ENCODE measurements at places on chromosomes 7 and 10. TPM values are rescaled to one million over a fixed set of nuclear protein-coding genes. Genes with fewer than 3 reads are reported as not detected.
A peak's percentile ranks its signal among the peaks of the same experiment; 100 is the strongest.

DNA sequence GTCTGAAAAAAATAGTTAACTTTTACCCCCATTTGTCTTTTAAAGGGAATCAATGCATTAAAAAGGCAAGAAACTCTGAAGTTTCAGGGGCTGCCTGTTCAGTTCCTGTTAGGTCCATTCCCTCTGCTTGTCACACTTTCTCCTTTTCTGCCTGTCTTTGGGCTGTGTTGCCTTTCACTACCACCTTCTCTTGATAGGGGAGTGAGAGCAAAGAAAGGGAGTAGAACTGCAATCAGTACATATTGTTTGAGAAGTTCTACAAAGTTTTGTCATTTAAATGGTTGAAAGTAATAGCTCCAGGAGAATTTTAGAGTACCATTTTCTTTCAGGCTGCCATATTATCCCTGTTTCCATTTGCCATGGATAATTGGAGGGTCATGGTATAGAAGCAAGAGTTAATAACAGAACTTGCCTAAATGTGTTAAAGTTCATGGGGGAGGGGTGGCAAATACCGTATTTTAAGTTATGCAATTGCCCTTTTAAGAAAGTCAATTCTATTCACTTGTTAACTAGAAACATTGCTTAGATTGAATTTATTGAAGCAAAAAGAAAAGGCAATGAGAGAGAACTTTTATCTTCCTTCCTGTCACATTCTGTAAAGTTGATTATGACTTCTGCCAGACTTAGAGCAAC lies 38.6 kb downstream of the MPLKIP start:
- H3K4me3 ChIP-seq, result no peak overlapping the region
- no peaks in the 10 kb centered on the region for H3K4me1 ChIP-seq
- no peak for DNase-seq

The CALML5 gene
- not detected for total RNA-seq

DNA sequence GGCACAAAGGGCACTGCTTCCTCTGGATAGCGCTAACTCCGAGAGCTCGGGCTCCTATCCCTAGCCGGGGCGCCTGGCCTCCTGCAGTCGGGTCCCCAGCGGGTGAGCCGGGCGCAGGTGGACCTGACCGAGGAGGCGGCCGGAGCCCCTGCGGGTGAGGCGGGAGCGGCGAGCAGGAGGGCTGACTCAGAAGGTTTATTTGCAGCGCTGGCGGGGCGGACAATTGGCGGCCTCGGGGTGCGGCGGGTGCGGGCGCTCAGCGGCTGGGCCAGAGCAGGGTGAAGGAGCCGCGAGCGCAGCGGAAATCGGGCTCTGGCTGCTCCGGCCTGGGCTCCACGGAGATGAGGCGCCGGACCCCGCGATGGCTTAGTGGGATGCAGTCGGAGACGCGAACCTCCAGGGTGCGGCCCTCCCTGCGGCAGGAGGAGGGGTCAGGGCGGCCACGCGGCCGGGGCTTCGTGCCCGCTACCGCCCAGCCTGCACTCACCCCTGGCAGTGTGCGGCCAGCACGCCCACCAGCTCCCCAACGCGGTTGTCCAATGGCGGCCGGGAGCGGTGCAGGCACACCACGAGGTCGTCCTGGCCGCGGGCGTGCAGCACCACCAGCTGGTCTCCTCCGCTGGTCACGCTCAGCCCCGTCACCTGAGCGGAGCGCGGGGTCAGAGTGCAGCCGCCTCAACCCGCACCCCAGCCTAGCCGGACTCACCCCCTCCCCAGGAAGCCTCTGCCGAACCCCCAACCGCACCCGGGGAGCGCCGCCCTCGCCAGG lies 16.1 kb downstream of the MYO1G start:
- no peaks in the 10 kb centered on the region for H3K36me3 ChIP-seq
- H3K27ac ChIP-seq, result no peak overlapping the region
- H3K27me3 ChIP-seq, result no peaks in the 10 kb centered on the region
- H3K4me3 ChIP-seq, result no peak overlapping the region

DNA sequence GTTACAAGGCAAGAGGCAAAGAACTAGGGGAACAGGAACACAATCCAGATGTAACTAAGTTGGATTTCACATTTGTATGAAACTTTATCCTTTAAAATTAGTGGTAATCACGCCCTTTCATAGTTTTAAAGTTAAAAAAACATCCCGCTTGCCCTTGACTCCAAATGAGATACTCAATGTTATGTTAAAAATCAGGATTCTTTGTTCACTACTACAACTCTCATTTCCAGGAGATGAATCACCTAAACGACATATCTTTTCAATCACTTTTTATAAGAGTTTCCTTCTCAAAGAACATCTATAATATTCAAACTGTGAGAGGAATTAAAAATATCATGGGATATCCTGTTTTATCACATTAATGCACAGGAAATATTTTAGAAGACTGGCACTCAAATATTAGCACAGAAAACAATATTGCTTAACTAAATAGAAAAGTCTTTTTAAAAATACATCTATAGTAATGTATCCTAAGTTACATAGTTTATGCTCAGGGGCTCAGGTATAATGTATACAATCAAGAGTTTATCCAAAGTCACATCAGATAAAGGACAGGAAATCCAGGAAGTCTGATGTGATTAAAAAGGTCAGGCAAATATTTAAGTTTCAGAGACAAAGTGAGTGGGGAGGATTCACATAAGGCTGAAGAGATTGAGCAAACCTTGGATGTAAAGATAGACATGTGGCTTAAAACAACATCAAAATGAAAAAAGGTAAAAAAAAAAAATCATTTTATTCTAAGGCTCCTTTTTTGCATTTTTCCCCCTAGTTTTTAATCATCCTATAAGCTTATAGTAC lies 41.9 kb downstream of the CADPS2 start:
- H3K36me3 ChIP-seq, result no peaks in the 10 kb centered on the region
- no peak overlapping the region for H3K27ac ChIP-seq
- 0 out of 2 replicates have a peak, but pooled peaks cover 7% of the 10 kb centered on the region for H3K4me1 ChIP-seq
- DNase-seq, result peak; percentile 11
- no peaks in the 10 kb centered on the region for H3K27me3 ChIP-seq

GRCh38 chr7:108634036-108634435 lies 64.4 kb downstream of the DNAJB9 start:
- no peak for DNase-seq
- no peak overlapping the region for H3K4me3 ChIP-seq
- H3K27ac ChIP-seq, result no peak overlapping the region
- 0 out of 2 replicates have a peak, but pooled peaks cover 4% of the 10 kb centered on the region for H3K27me3 ChIP-seq
- H3K36me3 ChIP-seq, result no peaks in the 10 kb centered on the region
